ENCODE measurements at places on chromosomes 11 and 22. TPM values are rescaled to one million over a fixed set of nuclear protein-coding genes. Genes with fewer than 3 reads are reported as not detected.

Gene DKK3
- total RNA-seq, result 396 TPM

Gene GLYAT
- not detected for total RNA-seq

Gene OR6A2
- total RNA-seq, result 0.19 TPM

Gene DYNC2H1
- 56.0 TPM for total RNA-seq

Gene SCUBE1
- total RNA-seq, result 0.19 TPM

Gene OR2AG1
- total RNA-seq, result not detected

Gene APLNR
- total RNA-seq, result 0.66 TPM

Gene IL18
- total RNA-seq, result not detected

Gene KREMEN1
- total RNA-seq, result 1.1 TPM

Gene MSANTD2
- 5.9 TPM for total RNA-seq

Gene TMPRSS4
- under 0.01 TPM for total RNA-seq

Gene OR8G1
- not detected for total RNA-seq

Gene TRPM5
- not detected for total RNA-seq

Gene PRG3
- total RNA-seq, result not detected

Gene SLC17A6
- total RNA-seq, result not detected

Gene CECR2
- total RNA-seq, result under 0.01 TPM

All from aortic smooth muscle cell (primary cell).